ENCODE measurements at places on chromosomes 13 and 19. TPM values are rescaled to one million over a fixed set of nuclear protein-coding genes. Genes with fewer than 3 reads are reported as not detected.

EDNRB gene
- 146 TPM for total RNA-seq

MYPOP gene
- 8.7 TPM for total RNA-seq

RTBDN gene
- total RNA-seq, result not detected

DNA sequence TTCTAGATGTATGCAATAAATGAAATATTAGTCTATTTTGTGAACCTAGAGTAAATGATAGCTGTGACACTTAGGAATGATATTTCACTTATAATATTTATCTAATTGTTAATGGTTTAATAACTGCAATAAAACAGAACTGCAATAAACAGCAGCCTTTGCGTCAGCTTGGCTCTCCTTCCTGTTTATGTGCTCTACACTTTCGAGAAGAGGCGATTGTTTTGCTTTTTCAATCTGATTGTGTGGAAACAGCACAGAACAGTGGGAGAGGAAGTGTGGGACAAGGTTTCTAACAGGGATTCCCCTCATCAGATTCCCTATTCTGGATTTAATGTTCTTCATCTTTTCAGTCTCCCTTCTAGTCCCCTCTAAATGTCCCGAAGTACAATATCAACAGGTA is 17.3 kb upstream of the TRPC4 start:
- H3K27me3 ChIP-seq, result no peaks in the 10 kb centered on the region
- H3K36me3 ChIP-seq, result no peaks in the 10 kb centered on the region
- H3K4me1 ChIP-seq, result no peaks in the 10 kb centered on the region
- DNase-seq, result no peak
- H3K4me3 ChIP-seq, result no peak overlapping the region
- no peak overlapping the region for H3K27ac ChIP-seq

GRCh38 chr19:46787040-46787330 is 1.4 kb downstream of the SLC1A5 start:
- H3K27me3 ChIP-seq, result no peaks in the 10 kb centered on the region
- H3K36me3 ChIP-seq, result peaks cover 29% of the 10 kb centered on the region
- H3K4me3 ChIP-seq, result peak overlapping the region; percentile 73
- peaks cover 67% of the 10 kb centered on the region for H3K4me1 ChIP-seq
- peak overlapping the region; percentile 90 for H3K27ac ChIP-seq
- no peak for DNase-seq

GRCh38 chr13:35566340-35566739 is 89.9 kb upstream of the MAB21L1 start:
- no peaks in the 10 kb centered on the region for H3K4me1 ChIP-seq
- no peak for DNase-seq
- H3K27ac ChIP-seq, result no peak overlapping the region
- no peaks in the 10 kb centered on the region for H3K36me3 ChIP-seq

DNA sequence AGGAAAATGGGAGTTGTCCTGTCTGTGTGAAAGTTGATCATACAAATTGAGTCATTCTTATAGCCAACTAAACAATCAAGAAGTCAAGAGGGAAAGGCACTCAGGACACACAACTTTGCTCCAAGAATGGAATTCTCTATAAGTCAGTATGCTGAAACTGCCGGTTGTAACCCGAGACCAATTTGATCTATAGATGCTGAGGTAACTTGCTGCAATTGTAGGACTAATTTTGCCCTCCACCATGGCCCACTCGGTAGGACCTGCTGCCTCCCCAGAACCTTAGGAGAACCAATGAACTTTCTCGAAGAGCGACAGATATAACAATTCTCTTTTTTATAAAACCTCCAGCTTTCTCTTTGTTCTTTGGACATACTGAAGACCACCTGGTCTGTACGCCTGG is 157.0 kb downstream of the RNF17 start:
- H3K27ac ChIP-seq, result no peak overlapping the region
- no peaks in the 10 kb centered on the region for H3K27me3 ChIP-seq
- DNase-seq, result no peak
- H3K4me1 ChIP-seq, result peaks cover 9% of the 10 kb centered on the region
- no peak overlapping the region for H3K4me3 ChIP-seq

DNA sequence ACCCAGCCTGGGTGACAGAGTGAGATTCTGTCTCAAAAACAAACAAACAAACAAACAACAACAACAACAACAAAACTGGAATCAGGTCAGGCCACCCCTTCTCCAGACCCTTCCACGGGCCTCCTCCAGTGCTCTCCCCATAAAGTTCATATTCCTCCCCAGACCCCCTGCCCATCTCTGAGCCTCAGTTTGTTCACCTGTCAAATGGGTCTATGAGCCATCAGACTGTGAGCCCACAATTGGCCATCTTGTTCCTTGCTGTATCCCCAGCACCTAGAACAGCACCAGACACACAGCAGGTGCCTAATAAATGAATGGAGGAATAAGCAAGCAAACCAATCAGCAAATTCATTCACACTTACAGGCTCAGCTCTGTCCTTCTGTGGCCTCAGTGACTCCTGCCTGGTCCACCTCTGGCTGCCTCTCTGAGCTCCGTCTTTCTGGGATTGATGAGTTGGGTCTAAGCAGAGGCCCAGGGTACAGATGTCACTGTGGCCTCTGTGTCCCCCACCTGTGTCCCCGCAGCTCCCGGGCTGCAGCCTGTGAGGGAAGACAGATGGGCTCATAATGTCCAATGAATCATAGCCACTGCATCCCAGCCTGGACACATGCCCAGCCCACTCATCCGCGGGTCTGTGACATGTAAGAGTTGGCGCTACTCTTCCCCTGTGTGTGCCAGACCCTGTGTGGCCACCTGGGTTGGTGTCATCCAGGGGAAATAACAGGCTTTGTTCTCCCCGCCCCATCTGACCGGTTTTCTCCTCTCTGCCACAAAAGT is 19.6 kb upstream of the PTPRS start:
- H3K36me3 ChIP-seq, result no peaks in the 10 kb centered on the region
- no peaks in the 10 kb centered on the region for H3K4me1 ChIP-seq
- DNase-seq, result no peak

DNA sequence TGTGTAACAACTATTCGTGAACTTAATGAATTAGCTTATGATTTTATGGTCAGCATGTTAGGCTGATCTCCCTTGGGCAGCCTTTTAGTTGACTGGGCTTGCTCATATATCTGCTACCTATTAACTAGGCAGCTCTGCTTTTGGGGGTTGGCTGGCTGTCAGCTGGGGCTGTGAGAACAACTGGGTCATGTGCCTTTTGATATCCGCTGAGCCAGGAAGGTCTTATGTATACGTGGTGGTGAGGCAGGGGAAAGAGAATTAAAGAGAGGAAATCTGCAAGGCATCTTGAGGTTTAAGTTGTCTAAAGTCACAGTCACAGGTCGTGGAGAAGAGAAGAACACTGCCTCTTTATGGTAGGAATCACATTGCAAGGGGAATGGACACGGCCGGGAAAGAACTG is 206.9 kb downstream of the LMO7 start:
- no peak overlapping the region for H3K27ac ChIP-seq
- H3K36me3 ChIP-seq, result peaks cover 13% of the 10 kb centered on the region
- no peaks in the 10 kb centered on the region for H3K27me3 ChIP-seq
- DNase-seq, result no peak
- peaks cover 4% of the 10 kb centered on the region for H3K4me1 ChIP-seq

GRCh38 chr13:105202354-105202753 is 1333.1 kb downstream of the EFNB2 start:
- no peak overlapping the region for H3K27ac ChIP-seq
- H3K27me3 ChIP-seq, result no peaks in the 10 kb centered on the region
- H3K4me3 ChIP-seq, result no peak overlapping the region
- no peaks in the 10 kb centered on the region for H3K36me3 ChIP-seq
- H3K4me1 ChIP-seq, result no peaks in the 10 kb centered on the region

Data from upper lobe of left lung (tissue), 6 donors.